Astrocyte of the spinal cord (primary cell): ENCODE measurements at places on chromosomes 1 and 21.
A peak's percentile ranks its signal among the peaks of the same experiment; 100 is the strongest.

DNA sequence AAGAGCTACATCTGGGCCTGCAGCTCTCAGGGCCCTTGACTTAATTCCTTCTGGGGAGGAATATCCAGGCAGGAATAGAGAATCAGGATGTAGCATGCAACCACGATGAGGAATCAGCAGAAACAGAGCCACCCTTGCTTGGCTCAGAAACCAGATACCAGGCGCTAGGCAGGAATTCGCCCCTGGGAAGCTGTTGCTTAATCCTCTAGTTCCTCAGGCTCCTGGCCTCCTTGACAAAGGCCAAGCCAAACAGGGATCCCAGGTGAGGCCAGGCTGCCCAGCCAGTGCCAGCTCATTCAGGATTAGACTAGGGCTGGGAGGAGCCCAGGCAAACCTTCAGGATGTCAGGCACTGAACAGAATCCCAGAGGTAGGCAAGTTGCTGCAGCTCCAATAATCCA is 48.2 kb upstream of the IRF2BP2 start:
- DNase-seq, result peak; percentile 34

DNA sequence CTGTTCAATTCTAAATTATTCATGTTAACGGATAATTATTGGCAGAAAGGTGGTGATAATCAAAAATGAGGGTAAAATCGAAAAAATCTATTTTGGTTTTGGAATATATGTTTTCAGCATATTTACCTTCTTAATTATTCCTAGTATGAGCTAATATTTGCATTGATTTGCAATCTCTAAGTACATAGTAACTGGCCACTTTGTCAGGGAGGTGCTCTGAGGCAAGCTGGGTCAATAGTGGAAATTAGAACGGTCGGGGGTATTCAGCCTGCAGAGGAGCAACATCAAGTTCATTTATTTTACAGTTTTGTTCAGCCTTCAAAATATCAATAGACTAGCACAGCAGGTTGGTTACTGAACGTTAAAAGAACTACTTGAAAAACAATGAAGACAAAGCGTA is 1.8 kb downstream of the OTUD7B start:
- DNase-seq, result no peak

GRCh38 chr1:92464588-92465255 is 22.0 kb downstream of the GFI1 start:
- DNase-seq, result no peak

DNA sequence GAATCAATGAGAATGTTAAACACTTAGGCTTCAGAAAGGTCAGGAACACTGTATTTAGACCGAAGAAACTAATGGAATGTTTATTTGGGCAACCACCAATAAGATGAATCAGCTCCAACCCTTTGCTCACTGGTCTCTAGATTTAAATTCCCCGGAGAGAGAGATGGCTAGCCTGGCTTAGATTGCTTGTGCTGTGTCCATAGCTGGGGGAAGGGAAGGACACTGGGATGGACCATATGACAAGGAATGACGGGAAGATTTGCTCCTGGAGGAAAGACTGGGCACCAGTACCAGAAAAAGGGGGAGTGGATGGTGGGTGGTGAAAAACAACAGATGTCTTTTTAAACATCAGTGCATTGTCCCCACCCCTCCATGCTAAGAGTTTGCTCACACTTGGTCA is 426.6 kb downstream of the DUSP10 start:
- DNase-seq, result peak; percentile 82

GRCh38 chr1:40059960-40060750 is 19.6 kb downstream of the CAP1 start:
- DNase-seq, result no peak

- DNase-seq, result no peak
Observed at GRCh38 chr1:113269168-113269963, 120.9 kb upstream of the MAGI3 start.
